T-helper 17 cell (primary cell): ENCODE measurements at places on chromosomes 5 and 9.

DNA sequence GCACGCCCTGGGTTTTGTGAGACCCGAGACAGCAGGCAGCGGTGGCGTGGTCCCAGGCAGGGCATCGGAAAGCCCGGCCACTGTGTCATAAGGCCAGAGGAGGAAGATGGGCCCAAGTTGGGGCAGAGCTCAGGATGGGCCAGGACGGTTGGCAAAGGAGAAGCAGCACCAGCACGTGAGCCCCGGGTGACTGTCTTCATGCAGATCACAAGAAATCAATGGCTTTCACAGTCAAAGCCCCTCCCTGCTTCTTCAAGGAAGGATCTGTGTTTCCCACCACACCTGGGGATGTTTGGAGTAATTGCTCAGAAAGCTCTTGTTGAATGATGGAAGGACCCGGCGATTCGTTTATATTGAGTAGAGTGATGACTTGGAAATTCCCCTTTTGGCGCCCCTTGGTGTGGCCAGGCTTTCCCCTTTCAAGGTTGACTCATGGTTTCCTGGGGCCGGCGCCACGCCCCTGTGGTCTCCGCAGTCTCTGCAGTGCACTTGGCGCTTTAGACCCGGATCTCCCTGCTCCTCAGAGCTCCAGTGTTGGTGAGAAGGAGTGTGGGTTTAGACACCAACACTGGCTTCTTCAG lies 52.1 kb downstream of the IL31RA start:
- peak; percentile 55 for DNase-seq

DNA sequence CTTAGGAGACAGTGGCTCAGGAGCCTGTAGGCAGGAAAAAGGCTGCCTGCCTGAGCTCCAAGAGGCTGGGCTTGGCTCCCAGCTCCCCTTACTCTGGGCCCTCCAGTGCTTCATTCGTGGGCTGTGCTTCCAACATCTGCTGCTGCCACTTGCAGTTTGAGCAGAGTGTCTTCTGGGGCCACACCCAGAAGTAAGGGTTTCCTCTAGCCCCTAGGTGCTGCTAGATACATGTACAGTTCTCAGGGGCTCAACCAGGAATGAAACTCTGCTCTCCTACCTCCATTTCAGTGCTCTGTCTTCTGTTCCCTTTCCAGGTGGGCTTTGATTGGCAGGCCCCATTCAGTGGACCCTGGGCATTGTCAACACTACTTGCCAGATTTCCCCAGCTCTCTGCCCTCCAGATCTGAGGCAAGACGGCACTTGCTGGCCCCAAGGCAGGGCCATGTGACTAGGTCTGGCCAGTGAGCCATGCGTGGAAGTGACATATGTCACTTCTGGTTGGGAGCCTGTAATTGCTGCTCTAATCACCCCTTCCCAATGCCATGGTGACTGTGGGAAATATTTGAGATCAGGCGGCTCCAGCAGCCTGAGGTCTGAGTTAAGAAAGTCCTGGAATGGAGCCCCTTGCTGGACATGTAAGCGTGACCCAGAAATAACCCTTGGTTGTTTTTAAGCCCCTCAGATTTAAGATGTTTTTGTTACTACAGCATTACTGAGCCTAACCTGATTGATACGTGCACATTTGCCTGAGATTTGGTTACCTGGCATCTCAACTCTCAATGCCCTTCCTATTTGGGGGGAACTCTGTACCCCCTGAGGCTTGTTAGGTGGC lies 9.4 kb upstream of the BOD1 start:
- no peak for DNase-seq

DNA sequence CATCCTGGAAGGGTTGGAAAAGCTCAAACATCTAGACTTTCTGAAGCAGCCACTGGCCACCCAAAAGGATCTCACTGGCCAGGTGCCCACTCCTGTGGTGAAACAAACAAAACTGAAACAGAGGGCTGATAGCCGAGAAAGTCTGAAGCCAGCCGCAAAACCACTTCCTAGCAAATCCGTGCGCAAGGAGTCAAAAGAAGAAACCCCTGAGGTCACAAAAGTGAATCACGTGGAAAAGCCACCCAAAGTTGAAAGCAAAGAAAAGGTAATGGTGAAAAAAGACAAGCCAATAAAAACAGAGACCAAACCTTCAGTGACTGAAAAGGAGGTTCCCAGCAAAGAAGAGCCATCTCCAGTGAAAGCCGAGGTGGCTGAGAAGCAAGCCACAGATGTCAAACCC lies 87.6 kb downstream of the MAP1B start:
- no peak for DNase-seq

DNA sequence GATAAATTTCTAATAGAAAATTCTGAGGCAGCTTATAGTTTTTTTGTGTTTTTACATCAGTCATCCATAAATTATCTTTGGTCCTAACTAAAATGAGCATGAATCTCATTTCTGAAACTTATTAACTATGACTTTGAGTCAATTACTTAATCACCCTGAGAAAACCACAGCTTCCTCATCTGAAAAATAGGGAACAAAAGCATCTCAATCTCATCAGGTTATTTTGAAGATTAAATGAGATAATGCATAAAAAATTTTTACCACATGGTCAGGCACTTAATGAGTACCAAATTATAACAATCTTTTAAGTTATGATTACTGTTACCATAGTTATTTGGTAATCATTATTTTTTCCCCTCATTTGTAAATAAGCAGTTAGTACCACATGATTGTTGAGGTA lies 279.1 kb downstream of the MAST4 start:
- no peak for DNase-seq
